ENCODE measurements at places on chromosomes 2 and 18.

- no peak for DNase-seq
Observed at GRCh38 chr2:227473122-227473461, 1.1 kb downstream of the AGFG1 start.

- DNase-seq: no peak
Observed at GRCh38 chr2:55530539-55531081, 11.1 kb downstream of the CFAP36 start.

GRCh38 chr2:8453904-8454302, 228.0 kb upstream of the ID2 start:
- DNase-seq: no peak

DNA sequence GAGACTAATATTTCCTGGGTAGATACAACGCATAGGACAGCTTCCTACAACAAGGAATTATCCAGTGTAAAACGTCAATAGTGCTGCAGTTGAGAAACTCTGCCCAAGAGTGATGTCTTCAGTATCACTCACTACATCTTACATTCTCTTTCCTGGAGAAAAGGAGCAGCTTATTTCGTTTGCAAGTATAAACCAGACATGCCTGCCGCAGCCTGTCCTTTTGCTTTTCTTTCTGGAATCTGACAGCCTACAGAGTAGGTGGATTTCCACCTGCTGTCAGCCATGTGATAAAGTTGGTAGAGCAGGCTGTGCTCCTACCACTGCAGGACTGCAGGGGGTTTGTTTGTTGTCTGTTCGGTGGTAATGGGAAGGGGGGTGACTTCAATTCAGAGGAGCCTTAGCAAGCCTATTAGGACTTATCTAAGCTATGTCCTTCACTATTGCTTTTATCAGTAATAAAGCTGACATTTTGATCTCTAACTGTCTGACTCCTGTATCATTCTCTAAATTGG, 439.1 kb downstream of the GRB14 start:
- DNase-seq: no peak

- DNase-seq: no peak
Observed at GRCh38 chr2:207334624-207335371, 169.1 kb upstream of the KLF7 start.

- DNase-seq: no peak
Observed at GRCh38 chr18:13280070-13280795, 61.7 kb downstream of the LDLRAD4 start.

GRCh38 chr18:58569490-58569911, 59.4 kb downstream of the ALPK2 start:
- no peak for DNase-seq

- DNase-seq: no peak
Observed at GRCh38 chr2:224937887-224938286, 104.4 kb downstream of the DOCK10 start.

- DNase-seq: no peak
Observed at GRCh38 chr18:58229162-58229561, 185.1 kb downstream of the NEDD4L start.

- no peak for DNase-seq
Observed at GRCh38 chr2:66696374-66696773, 261.4 kb downstream of the MEIS1 start.

- no peak for DNase-seq
Observed at GRCh38 chr2:128660836-128661235, 342.2 kb upstream of the HS6ST1 start.

DNA sequence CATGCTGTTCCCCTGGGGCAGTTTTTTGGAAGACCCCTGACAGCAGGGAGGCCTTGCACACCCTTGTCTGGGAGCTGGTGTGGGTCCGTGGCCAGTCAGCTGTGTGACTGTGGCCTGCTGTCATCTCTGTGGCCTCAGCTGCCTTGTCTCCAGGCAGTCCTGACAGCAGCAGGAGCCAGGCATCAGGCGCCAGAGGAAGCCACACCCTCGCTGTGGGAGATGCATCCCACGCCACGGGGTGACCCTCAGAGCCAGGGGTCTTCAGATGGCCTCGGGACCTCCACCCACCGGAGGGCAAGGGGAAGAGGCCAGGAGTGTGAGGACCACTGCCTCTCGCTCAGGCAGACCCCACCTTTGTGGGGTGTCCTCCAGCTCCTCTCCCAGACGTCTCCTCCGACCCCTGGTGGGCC, 5.0 kb downstream of the BOK start:
- DNase-seq: no peak

DNA sequence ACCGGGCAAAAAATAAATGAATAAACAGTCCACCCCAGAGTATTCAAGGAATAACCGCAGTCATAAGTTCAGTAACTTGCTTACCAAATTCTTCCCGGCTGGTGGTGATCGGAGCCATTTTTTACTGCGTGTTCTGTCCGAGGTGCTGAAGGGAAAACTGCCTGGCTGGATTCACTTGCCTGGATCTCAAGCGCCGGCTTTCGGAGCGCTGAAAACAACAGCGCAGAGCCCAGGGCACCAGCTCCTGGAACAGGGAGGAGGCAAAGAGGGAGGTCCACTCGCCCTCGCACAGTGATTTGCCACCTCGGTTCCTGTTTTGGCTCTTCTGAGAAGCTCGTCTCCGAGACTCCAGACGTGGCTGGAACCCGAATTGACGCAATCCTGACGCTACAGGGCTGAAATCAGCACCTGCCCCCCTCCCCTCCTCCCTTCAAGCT, at the start of gene SYT4:
Gene SYT4 (minus strand): TSS at position 327 of the 437 bp plus-strand sequence. CDS start 209 bp downstream, at position 118.
- DNase-seq: no peak

- DNase-seq: no peak
Observed at GRCh38 chr2:28608500-28609424, 112.9 kb downstream of the PLB1 start.

DNA sequence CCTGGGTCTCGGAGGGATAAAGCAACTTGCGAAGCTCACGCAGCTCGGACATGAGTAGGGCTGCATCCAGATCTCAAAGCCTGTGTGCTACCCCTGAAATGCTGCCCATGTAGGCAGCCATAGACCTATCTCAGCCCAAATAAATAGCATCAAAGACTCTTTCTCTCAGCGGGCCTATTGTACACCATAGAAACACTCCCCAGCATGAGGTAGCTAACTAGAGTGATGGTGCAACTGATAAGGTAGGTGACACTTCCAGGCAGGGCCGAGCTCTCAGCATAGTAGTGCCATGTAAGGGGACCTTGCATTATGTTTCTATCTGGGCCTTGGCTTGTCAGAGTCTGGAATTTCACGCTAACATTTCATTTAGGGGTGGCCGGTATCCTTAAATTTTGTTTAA, 52.4 kb downstream of the RABL2A start:
- DNase-seq: no peak

DNA sequence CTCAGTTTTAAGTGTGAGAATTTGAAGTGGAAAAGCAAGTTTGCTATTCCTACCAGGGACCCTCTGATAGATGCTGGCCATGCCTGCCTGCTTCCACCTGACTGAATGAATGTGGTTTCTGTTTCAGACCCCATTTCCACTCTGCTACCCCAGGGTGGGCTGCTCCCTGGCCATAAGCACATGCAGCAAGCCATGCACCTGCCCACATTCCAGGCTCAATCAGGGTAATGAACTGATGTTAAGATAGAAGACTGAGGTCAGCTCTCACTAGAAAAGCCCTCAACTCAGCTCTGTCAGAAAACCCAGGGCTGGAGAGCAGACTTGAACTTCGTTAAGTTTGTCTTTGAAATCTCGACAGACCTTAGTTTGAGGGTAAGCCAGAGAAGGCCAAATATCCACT, 333.9 kb downstream of the CYRIA start:
- DNase-seq: no peak

DNA sequence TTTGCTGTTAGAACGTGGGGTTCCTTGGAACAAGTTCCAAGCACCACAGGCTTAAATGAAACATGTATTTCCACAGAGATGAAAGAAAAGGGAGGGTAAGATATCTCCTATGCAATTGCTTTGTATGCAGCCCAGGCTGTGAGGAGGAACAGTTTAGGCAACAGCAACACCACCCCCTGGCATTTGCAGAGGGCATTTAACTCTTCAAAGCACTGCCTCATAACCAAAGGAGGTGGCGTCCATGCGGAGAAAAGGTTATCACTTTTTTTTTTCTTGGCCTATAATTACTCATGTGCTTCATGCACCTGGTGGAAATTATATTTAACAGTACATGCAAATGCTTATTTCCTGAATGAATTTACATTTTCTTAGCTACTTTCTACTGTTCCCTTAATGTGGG, 286.0 kb downstream of the LPIN1 start:
- no peak for DNase-seq

- no peak for DNase-seq
Observed at GRCh38 chr2:200852605-200853004, 11.9 kb downstream of the CLK1 start.

- DNase-seq: no peak
Observed at GRCh38 chr18:49725809-49726674, 87.3 kb downstream of the ACAA2 start.

GRCh38 chr18:35511428-35511827, 13.7 kb upstream of the INO80C start:
- no peak for DNase-seq
